ENCODE measurements at places on chromosomes 2 and 18.

- DNase-seq: no peak
Measured at GRCh38 chr2:24471662-24472061, 19.4 kb upstream of the NCOA1 start.

- no peak for DNase-seq
Measured at GRCh38 chr2:29129586-29130281, 14.5 kb downstream of the CLIP4 start.

GRCh38 chr2:190819840-190820301 is 60.8 kb upstream of the GLS start:
- no peak for DNase-seq

DNA sequence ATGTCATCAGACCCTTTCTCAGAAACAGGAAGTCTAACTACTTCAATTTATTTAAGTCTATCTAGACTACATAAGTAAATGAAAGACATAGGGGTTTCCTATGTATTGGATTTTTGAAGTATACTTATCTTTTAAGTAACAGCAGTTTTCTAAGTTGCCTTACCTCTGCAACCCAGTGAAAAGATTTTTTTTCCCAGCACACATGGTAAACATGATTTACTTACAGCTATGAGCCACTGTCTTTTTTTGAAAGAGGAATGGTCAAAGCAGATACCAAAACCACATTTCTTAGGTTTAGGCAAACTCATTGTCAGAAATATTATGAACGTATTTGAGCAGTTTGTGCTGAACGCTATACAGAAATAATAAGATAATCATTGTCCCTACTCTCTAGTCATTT is 78.7 kb upstream of the OTX1 start:
- no peak for DNase-seq

DNA sequence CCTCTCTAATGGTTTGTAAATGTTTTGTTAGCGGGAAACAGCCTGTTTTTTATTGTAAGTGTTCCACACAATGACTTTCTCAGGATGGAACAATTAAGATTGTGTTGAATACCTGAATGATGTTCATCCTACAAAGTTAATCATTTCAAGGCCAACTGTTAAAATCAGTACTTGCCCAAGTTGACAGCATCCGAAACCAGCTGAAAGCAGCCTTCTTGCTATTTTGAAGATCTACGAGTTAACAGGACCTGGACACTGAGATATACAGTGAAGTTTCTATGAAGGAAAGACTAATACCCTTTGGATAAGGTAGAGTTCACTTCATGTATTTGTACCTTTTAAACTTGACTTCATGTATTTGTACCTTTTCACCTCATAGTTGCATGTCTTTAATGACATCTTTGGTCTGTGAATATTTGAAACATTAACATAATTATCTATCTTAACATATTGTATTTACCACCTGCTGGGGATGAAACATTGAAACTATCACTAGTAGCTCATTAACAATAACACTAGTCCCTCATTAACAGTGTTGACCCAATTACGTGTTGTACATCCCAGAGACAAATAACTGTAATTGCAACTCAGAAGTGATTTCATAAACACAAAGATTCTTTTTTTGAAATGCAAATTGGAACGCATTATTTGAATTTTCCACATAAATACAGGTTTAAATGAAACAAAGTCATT is 556.0 kb upstream of the MEX3C start:
- DNase-seq: no peak

DNA sequence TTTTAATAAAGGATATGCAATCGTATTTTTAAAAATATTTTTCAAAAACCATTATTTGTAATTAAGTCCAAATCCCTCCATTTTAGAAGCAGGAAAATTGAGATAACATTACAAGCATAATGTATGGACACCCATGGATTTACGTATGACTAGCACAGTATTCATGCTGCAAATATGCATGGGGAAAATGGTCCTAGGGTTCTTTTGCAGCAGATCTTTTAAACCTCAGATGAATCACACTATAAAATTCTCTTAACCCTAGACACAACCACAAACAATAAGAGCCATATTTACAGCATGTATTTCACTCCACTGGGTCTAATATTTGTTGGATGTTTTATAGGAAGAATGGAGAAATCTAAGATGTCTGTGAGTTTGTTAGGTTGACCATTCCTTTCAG is 453.4 kb downstream of the TGIF1 start:
- no peak for DNase-seq

DNA sequence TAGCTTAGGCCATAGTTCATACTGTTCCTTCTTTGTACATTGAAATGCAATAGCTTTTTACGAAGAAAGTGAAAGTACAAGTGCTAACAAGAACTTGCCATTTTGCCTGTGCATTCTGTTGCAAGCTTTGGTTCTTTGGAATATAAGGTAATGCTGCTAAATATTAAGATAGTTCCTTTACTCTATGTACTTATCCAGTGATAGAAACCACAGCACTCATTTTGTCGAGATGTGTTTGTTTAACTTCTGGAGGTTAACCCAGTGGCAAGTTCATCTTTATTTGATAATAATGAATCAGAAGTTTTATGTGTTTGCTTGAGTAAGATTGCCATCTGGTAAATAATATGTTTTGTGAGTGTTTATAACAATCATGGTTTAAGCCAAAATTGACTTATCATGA is 373.1 kb upstream of the FANCL start:
- no peak for DNase-seq

GRCh38 chr18:31685097-31686082 is 1.0 kb upstream of the B4GALT6 start:
- no peak for DNase-seq

DNA sequence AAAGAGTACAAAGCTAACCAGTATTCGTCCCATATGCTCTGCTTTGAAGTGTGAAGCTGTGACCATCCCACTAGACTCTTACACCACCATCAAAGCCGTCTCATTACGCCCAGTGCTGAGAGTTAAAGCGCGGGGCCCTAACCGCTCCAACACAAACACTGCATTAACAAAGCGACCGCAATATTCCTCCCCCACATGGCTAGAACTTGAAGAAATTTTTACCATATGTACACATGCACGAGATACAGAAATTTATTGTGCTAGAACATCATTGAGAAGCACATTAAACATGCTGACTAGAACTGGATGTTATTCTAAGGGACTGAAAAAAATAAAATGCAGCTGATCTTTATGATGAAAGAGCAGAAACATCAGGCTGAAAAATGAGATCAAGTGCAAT is 20.5 kb downstream of the FTCDNL1 start:
- DNase-seq: no peak

GRCh38 chr18:79630281-79631095 is 49.1 kb upstream of the CTDP1 start:
- DNase-seq: no peak

- no peak for DNase-seq
Measured at GRCh38 chr2:201132518-201132917, 16.6 kb downstream of the CFLAR start.

DNA sequence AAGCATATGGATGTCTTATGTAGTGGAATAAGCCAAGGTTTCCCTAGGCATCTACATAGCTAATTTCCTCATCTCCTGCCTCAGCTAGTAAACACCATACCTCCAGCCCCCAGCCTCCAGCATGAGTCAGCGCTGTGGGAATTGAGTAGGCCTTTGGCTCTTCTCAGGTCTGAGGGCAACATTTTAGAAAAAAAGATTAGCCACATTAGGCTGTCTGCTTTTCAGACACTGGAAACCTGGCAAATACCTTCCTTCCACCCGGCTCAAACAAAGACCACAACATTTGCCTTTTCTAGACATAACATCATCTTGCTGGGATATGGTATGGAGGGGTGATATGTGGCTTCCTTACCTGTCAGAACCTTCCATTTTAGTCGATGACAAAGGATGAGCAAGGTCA is 6.1 kb upstream of the CCDC195 start:
- no peak for DNase-seq

DNA sequence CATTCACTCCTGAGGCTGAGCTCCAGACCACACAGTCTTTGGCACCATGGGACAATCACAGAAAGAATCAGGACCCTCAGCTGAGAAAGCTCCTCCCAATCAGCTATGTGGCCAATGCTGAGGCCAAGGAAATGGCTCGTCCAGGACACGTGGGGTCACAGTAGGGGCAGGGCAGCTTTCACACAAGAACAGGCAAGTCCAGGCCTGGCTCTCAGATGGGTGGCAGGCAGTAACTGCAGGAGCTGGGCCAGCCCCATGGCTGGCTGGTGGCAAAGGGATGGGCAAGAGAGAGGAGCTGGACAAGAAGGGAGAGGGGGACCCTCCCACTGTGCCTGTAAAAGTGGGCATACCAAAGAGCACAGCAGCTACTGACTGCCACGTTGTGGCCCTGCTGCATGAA is 12.2 kb upstream of the EDAR start:
- DNase-seq: no peak

DNA sequence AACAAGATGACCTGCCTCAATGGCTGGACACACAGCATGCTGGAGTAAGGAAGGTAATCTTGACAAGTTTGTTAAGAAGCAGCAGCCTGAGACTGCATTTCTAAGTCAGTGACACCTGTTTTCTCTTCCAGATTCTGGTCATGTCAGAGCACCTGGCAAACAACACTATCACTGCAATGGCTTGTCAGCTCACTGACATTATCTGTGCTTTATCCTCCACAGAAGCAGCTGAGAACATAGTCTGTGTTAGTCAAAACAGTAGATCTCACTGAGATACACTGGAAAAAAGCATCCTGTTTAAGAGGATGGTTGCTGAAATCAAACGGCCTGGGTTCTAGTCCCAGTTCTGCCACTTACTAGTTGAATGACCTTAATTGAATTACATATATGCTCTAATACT is 355.2 kb downstream of the RIT2 start:
- DNase-seq: no peak

GRCh38 chr2:69525261-69525660 is 88.0 kb upstream of the NFU1 start:
- DNase-seq: no peak

- DNase-seq: no peak
Measured at GRCh38 chr2:102975996-102976975, 214.5 kb downstream of the TMEM182 start.

DNA sequence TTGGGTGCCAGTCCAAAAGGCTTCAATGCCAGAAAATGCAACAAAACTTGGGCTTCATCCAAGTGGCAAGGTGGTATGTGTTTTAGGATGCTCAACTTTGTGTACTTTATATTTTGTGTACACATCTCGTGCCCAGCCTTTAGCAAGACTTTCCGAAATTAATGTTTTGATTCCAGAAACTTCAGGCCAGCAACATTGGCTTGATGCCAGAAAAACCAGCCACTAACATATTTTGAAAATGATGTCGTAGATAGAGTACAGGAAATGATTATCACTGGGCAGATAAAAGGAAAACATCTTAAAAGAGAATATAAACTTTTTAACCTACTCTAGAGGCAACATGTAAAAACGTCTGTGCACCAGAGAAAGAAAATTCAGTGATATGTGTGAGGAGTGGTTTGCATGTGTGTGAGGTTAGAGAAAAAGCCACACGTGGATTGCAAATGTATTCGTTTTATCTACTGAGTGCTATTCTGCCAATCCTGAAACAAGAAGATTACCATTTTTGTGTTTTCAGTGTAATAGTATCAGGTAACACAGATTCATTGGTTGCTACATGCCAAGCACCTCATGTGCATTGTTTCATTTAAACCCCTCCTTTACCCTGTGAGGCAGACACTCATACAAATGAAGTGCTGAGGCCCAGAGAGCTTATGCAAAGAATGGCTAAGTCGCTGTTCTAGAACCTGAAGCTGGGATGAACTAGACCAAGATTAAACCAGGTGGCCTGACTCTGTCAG is 264.8 kb downstream of the C1D start:
- no peak for DNase-seq

DNA sequence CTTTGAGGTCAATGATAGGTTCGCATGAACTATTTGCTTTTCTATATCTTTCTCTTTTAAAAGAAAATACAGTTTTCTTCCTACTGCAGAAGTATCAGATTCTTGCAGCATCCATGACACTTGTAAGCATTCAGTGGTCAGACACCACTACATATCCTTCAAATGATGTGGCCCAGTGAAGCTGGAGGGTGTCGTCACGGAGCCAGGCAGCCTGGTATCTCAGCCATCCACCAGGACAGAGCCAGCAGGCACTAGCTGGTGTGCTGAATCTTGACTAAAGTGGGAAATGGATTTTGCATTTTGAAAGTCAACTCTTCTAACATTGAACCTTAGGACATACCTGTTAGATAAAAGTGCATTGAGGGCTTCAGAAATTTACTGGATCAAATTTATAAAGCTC is 5.4 kb downstream of the KLHL14 start:
- DNase-seq: no peak

GRCh38 chr18:22676423-22676822 is 256.7 kb upstream of the RBBP8 start:
- DNase-seq: no peak

DNA sequence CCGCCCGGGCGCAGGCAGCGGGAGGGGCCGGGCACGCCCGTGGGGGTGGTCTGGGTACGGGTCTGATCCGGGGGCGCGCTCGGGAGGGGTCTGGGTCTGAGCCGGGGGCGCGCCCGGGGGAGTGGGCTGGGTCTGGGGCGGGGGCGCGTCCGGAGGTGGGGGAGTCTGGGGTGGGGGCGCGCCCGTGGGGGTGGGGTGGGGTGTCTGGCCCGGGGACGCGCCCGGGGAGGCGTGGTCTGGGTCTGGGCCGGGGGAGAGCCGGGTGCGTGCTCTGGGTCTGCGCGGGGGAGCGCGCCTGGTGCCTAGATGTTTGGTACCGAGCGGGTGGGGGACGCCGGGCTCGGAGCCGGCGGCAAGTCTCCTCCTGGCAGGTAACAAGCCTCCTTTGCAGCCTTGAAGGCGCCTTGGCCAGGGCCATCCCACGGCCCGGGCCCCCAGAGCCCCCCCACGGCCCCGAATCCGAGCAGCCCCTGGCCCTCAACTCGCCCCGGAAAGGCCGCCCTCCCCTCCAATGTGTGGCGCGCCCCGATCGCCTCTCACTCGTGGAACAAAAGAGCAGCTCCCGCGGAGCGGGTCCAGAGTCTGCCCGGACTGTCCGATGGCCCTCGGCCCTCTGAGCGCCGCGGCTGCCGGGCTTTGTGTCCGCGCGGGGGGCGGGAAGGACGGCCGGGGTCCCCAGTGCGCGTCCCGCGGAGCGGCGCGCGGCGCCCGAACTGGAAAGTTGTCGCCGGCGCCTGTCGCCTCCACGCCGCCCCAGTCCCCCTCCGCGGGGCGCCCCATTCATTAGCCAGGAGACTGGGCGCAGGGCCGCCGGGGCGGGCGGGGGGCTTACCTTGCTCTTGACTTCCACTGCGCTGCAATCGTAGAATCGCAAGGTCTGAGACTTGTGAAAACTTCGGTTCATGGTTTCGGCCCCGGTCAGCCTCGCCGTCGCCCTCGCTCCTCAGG is 595 bp downstream of the PARD6G start:
- no peak for DNase-seq

- DNase-seq: no peak
Measured at GRCh38 chr2:202423139-202423538, 47.0 kb downstream of the BMPR2 start.

- DNase-seq: no peak
Measured at GRCh38 chr2:24513281-24514071, 22.4 kb downstream of the NCOA1 start.

GRCh38 chr18:10379522-10379921 is 74.9 kb upstream of the APCDD1 start:
- no peak for DNase-seq

All from stimulated activated CD8-positive, alpha-beta memory T cell treated with anti-CD3 and anti-CD28 coated beads, Interleukin-7, amount 100 ng/mL, for 1 hour (primary cell).